NCI-H1105 (cell line): ENCODE measurements at places on chromosomes 13 and 19.

GRCh38 chr13:26698392-26699196 lies 62.0 kb downstream of the GPR12 start:
- DNase-seq = peak; percentile 33

GRCh38 chr13:26742691-26743358 lies 17.8 kb downstream of the GPR12 start:
- no peak for DNase-seq

DNA sequence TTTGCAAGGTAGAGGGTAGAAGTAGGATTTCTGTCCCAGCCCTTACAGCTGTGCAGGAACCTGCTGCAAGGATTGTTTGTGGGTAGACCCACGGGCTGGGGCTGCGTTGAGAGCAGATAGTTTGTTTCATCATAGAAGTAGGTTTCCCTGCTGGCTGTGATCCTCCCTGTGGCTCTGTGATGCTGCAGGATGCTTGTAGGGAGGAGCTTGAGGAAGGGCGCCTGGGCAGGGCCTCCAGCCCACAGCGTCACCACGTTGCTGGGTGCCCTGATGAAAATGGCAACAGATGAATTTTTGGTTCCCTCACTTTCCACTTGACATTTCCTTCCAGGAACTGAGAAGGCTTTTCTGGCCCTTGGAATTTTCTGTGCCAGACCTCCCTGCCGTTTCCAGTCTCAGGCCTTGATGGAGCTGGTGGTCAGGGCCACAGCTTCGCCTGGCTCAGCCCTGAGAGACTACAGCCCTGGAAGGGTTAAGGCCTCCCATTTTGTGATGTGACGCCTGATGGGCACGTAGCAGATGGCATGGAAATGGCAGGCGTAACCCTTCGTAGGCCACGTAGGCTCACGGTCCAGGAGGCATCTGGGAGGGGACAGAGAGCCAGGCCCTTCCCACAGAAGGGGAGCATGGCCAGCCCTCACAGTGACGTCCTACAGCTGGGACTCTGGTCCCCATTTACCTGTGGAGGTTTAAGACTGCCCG lies 42.2 kb downstream of the GATAD2A start:
- DNase-seq = no peak

DNA sequence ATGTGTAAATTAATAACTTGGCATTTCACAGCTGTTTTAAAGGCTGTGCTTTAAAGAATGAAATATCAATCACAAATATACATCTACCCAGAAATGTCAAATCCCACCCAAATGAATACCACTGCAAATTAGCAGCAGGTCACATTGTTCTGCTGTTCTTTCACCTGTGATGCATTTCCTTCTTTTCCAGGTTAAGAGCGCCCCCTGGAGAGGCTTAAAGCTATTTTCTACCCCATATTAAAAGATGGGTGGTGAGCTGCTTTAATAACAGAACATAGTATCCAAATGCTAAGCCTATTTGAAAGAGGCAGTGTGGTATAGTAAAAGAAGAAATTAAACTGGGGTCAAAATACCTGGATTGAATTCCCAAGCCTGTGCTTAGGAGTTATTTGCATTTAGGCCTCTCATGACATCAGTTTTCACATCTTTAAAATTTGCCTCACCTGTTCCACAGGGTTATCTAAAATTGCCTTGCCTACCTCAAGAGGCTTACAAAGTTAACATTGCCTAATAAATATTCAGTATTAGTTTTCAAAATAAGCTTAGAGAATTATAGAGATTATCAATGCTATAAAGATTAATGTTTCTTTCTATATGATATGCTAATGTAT lies 396.9 kb upstream of the SLITRK5 start:
- DNase-seq = peak; percentile 57
